ENCODE measurements at places on chromosomes 3 and 15.

GRCh38 chr3:50417637-50418033 lies 58.3 kb upstream of the TMEM115 start:
- DNase-seq = no peak

DNA sequence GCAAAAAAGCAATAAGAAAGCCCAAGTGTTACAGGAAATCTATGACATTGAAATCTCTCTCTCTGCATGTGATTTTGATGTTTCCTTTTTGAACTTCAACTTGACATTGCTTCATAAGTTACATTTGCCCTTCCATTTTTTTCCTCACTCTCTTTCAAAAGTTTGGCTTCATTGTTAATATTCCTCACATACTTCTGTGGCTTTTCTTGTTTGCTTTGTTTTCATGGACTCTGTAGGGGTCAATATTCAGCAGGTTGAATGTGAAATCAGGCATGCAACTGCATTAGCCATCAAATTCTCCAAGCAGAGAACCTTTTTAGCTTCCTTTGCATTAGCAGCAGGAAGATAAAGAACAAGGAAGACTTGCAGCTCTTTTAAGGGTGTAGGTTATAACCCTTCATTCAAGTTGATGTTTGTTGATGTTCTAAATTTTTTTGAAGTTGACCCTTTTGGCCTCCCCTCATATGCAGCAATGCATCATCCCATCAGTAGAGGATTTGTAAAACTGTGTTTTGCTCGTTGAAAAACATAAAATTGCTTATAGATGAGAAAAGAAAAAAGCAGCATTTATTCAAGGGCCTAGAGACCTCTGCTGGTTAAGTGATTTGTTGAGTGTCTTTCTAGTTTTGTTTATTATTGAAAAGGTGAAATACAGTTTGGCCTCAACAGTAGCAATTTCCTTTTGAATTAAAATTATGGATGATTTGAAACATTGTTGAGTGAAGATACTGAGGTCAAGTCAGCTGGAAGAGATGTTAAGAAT lies 211.4 kb downstream of the IL5RA start:
- DNase-seq = no peak

GRCh38 chr3:15303728-15304127 lies 28.7 kb downstream of the SH3BP5 start:
- no peak for DNase-seq

GRCh38 chr3:42635111-42635510 lies 18.4 kb upstream of the ZBTB47 start:
- DNase-seq = no peak

- DNase-seq = no peak
Observed at GRCh38 chr3:33062866-33063265, 34.1 kb downstream of the GLB1 start.
